ENCODE measurements at places on chromosomes 11 and 22.

DNA sequence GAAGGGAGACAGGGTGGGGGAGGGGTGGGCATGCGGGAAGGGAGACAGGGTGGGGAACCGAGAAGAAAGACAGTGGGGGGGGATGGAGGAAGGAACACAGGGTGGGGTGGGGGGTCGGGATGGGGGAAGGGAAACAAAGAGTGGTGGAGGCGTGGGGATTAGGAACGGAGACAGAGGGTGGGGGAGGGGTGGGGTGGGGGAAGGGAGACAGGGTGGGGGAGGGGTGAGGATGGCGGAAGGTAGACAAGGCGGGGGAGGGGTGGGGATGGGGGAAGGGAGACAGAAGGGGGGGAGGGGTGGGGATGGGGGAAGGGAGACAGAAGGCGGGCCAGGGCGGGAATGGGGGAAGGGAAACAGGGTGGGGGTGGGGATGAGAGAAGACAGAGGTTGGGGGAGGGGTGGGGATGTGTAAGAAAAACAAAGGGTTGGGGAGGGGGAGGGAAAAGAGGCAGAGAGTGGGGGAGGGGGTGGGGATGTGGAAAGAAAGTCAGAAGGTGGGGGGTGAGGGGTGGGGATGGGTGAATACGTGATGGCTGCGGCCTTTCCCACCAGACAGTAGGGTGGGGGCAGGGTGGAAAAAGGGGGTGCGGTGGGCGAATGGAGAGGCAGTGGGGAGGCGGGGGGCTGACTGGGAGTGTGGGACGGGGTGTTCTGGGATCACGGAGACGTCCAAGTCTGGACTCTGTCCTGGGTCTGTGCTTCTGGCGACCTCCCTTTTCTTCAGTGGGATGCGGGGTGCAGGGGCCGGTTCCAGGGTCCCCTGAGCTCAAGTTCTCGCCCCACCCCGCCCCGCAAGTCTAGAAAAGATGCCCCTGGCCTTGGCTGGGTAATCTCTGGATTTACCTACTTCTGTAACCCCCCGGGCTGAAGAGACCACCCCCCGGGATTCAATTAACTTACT, 744 bp downstream of the PRAME start:
- DNase-seq = no peak

DNA sequence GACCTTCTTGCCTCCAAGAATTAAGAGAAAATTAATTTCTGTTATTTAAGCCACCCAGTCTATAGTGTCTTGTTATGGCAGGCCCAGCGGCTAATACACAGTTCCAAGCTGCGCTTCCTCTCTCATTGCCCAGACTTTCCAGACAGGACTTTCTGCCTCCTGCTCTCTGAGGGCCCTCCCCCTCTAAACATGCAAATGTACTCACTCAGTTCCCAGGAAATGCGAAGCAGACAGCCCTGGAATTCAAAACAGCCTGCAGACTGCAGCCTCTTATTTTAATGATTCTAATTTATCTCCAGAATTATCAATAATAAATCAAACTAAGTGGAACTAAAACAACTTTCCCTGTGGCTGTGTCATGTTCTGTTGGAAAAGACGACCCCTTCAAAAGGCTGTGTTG, 115.5 kb upstream of the ISX start:
- no peak for DNase-seq

- no peak for DNase-seq
Observed at GRCh38 chr11:73389134-73389525, 12.9 kb downstream of the RELT start.

GRCh38 chr22:39498802-39499201, 3.3 kb upstream of the MIEF1 start:
- no peak for DNase-seq

All from NCI-H187 treated with DMSO at 0.1 percent for 48 hours (cell line).